Natural killer cell treated with Interleukin-12 subunit alpha and Interleukin-12 subunit beta and Interleukin-15 and Interleukin-18, amount 100 ng/mL, for 72 hours (primary cell): ENCODE measurements at places on chromosomes 2 and 18. TPM values are rescaled to one million over a fixed set of nuclear protein-coding genes. Genes with fewer than 3 reads are reported as not detected.

The SKOR2 gene
- not detected for total RNA-seq

The STK17B gene
- total RNA-seq = 162 TPM

DNA sequence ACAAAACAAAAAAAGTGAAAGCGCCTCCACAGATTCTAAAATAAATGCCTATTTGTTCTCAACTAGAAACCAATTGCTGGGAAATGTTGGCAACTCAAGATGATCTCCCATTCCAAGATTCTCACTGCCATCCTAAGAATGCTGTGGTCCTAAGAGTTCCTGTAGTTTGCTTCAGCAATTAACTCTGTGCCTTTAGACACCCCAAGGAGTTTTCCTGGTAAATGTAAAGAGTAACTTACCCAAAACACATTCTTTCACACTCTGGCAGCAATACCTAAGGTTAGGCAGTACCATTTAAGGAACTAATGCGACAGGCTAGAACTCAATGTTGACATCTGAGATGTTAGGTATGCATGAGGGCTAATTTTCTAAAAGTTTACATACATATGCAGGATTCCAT lies 58.8 kb upstream of the TANK start:
- DNase-seq = no peak

GRCh38 chr2:160144280-160144990 lies 55.6 kb downstream of the ITGB6 start:
- no peak for DNase-seq

GRCh38 chr18:54900290-54900689 lies 59.0 kb downstream of the CCDC68 start:
- DNase-seq = no peak
